EL (cell line): ENCODE measurements at places on chromosomes 6 and 20.
A peak's percentile ranks its signal among the peaks of the same experiment; 100 is the strongest.

- peak; percentile 96 for DNase-seq
Measured at GRCh38 chr20:47453167-47453782, 48.4 kb upstream of the NCOA3 start.

- DNase-seq = no peak
Measured at GRCh38 chr6:125752773-125753172, 3.3 kb downstream of the HEY2 start.

GRCh38 chr20:20210327-20210726 lies 157.6 kb upstream of the INSM1 start:
- peak; percentile 27 for DNase-seq

GRCh38 chr20:34715384-34715783 lies 11.2 kb downstream of the TP53INP2 start:
- peak; percentile 38 for DNase-seq

- no peak for DNase-seq
Measured at GRCh38 chr20:33250666-33251065, 14.9 kb downstream of the BPIFA1 start.

- DNase-seq = no peak
Measured at GRCh38 chr6:31963921-31964320, 4.9 kb downstream of the SKIC2 start.
